NCI-H524 treated with DMSO at 0.1 percent for 48 hours (cell line): ENCODE measurements at places on chromosomes 3 and 15.

DNA sequence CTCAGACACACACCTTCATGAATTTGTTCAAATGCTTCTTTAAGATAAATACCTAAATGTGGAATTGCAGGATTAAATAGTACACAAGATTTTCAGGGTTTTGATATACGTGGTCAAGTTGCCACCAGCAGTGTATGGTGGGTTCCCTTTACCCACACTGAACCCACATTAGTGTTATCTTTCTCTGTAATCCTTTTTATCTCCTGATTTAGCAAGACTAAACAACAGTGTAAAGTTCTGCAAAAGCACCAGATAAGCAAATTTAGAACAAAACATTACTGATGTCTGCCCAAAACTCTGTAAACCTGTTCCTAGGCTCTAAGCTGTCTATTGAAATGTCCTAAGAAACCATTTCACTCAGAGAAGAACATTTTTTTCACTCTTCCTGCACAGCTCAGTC, 352.9 kb downstream of the FHIT start:
- no peak for DNase-seq

- DNase-seq, result no peak
These were observed 260.3 kb downstream of the ERC2 start for GRCh38 chr3:56207922-56208321.

GRCh38 chr3:24377218-24377993, 117.2 kb downstream of the THRB start:
- DNase-seq, result no peak

DNA sequence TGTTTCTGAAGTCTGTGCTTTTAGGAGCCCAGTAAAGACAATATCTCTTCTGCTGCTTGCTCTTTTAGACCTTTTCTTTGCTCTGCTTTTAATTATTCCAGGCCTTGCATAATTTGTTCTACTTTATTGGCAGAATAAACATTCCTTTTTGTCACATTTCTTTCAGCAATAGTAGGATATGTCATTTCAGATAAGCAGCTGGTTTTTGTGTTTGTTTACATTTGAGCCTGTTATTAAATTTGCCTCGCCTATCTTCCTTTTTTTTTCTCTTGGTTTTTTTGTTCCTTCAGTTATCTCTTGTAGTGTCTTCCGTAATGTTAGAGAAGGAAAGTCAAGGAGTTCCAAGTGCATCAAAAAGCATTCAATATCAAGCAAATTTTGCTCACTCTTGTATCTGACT, 16.4 kb downstream of the ZNF654 start:
- no peak for DNase-seq

GRCh38 chr3:108394563-108394962, 98.2 kb downstream of the HHLA2 start:
- no peak for DNase-seq

DNA sequence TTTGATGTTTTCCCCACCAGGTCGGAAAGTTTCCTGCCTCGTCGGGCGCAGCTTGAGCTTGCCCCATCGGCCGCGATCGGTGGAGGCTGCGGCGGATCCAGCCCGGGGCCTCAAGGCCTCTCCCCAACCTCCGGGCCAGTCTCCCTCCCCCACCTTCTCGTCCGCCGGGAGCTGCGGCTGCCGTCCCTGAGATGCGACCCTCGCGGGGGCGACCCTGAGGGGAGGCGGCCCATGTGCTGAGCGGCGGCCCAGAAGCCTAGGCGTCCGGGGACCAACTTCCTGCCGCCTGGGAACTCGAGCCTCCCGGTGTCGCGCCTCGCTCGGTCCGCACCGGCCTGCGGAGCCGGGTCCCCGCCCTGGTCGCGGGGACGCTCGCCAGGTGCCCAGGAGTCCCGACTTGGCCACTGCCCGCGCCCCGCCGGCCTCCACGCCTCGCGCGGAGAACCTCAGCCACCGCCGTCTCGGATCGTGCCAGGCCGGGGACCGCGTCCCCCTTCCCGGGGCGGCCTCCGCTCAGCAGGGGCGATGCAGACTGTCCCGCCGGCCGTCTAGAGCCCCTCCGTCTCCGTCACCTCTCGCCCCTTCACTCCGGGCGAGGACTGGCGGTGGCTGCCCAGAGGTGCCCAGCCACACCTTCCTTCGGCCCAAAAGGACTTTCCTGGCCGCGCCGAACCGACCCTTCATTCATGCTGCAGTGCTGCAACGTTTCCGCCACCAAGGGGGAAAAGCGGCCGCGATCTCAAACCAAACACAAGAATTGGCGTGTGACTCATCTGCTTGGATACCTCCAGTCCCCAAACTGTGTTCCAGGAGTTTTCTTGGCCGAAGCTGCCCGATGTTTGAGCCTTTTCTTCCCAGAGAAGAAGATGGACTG, 656 bp downstream of the SLMAP start:
- DNase-seq, result no peak

- DNase-seq, result no peak
These were observed 291.7 kb upstream of the ROPN1 start for GRCh38 chr3:124283652-124284023.
